DMS153 (cell line): ENCODE measurements at places on chromosomes 13 and 19.

- DNase-seq = no peak
These were observed 126.7 kb downstream of the MAB21L1 start for GRCh38 chr13:35349673-35350278.

DNA sequence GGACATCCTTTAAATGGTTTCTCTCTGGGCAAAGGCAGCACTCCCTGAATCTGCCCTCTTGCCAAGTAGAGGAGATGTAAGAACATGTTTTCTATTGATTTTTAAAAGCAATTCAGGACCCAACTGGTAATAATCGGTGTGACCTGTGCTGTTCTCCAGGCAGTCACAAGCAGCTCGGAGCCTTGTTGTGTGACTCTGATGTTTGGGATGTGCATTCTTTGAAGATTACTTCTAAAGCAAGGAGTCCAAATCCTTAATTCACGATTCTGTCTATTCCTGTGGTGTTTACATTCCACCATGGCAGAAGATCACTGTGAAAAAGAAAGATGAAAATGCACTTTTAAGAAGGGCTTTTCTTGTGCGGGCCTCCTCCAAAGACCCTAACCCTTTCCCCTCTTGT lies 122.3 kb upstream of the ZNF536 start:
- DNase-seq = no peak

- DNase-seq = no peak
These were observed 273.4 kb downstream of the DACH1 start for GRCh38 chr13:71593566-71593965.

- DNase-seq = peak; percentile 73
These were observed 207.4 kb upstream of the RFC3 start for GRCh38 chr13:33610438-33611120.

DNA sequence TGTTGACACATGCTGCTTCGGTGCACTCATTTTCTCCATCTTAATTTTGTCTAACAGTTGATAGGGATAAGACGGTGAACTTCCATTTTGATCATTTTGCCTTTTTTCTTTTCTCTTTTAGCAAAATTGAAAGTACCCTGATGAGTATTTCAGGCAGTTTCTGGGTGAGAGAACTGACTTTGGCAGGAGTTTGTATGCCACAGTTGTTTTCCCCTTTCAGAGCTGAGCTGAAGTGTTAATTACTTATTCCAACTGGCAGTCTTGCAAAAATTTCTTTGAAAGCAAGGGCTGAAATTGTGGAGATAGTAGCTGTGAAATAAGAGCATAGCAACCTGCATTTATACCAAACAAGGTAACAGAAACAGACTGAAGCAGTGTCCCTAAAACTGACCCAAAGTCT lies 180.2 kb downstream of the SLITRK5 start:
- no peak for DNase-seq

DNA sequence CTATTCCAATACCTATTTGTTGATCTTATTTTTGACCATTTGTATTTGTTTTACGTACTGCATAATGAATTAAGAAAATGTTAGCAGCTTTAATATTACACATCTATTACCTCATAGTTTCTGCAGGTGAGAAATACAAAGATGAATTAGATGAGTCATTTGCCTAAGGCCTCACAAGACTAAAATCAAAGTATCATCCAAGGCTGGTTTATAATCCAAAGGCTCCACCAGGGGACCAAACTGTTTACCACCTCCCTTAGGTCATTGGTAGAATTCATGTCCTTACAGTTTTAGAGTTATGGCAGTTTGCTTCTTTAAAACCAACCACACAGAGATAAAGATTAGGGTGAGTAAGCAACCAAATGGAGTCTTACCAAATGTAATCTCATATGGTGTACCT lies 848.1 kb downstream of the SLITRK6 start:
- DNase-seq = no peak

DNA sequence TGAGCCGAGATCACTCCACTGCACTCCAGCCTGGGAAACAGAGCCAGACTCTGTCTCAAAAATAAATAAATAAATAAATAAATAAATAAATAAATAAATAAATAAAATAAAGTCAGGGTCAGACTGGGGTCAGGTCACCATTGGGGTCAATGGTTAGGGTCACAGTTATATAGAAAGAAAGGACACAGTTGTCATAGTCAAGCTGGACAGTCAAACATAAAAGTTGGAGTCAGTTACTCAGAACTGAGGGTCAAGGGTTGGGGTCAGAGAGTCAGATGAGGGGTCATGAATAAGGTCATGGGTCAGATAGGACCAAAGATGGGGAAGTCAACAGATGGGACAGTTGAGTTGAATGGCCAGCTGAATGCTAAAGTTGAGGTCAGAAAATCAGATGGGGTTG lies 16.7 kb upstream of the EPOR start:
- DNase-seq = no peak

DNA sequence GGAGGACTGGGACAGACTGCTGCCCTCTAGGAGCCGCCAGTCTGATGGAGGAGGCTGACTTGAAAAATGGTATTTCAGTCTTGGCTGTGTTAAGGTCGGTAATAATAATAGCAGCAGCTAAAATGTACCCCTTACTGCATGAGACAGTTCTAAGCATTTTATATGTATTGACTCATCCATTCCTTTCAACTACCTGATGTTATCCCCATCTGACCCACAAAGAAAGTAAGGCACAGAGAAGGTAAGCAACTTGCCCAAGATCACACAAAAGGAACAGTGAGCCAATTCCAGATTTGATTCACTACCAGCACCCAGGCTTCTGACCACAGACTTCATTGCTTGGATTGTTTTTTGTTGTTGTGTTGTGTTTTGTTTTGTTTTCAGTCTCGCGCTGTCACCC lies 4.0 kb downstream of the NCAN start:
- DNase-seq = no peak

- DNase-seq = peak; percentile 4
These were observed 199.2 kb downstream of the DLEU7 start for GRCh38 chr13:50644081-50644871.
